ENCODE measurements at places on chromosomes 4 and X.

DNA sequence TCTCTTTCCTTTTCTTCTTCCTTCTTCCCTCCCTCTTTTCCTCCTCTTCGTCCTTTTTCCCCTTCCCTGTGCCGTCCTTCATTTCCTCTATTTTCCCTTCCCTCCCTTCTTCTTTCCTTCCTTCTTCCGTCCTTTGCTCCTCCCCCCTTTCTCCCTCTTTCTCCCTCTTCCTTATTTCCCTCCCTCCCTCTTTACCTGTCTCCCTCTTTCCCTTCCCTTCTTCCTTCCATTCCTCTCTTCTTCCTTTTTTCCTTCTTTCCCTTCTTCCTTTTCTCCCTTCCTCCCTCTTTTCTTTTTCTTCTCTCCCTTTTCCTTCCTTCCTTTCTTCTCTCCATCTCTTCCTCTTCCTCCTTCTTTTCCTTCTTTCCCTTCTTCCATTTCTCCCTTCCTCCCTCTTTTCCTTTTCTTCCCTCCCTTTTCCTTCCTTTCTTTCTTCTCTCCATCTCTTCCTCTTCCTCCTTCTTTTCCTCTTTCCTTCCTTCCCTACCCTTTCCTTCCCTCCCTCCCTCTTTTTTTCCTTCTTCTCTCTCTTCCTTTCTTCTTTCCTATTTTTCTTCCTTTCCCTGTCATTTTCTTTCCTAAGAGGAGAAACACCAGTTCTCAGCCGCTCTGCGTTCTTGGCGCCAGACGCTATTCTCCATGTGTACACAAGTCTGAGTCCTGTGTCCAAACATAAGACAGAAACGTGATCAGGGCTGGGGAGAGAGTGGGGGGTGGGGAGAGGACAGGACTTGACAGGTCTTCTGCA is 597.1 kb downstream of the MID1IP1 start:
- DNase-seq = no peak

DNA sequence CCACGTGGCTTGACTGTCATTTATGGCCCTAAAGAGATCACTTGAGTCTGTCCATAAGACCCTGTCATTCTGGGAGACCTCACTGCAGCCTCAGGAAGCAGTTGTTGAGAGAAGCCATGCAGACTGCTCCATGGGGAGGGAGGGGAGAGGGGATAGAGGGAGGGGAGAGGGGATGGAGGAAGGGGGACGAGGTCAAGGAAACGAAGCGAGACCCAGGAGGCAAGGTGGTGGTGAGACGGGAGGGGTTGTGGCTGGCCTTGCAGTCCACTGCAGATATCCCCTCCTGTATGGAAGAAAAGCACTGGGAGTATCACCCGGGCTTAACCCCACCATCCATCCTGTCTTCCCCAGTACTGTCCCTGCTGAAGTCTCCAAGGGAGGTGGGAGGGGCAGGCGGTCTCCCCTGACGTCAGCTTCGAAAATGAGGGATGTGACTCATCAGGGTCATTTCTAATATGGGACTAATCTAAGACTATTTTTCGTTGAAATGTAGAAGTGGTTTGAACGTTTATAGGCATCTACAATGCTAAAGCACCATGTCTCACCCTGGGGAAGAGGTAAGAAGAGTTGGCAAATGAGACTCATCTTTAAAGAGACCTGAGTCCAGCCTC is 5.6 kb downstream of the TMEM255A start:
- no peak for DNase-seq

DNA sequence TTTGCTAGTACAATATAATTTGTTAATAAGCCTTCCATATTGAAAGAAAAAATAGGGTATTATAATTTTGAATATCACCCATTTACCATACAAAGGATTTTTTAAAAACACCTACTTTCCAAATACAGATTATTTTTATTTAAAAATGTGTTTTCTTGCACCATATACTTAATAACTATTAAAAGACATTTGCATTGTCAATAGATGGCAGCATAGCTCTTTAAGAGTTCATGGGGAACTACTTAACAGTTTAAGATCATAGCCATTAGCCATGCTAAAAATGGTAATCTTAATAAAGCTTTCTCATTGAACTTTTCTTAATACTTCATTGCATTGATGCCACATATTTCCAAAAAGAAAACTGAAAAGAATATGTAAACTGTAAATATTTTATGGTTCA is 1995.9 kb downstream of the C4orf33 start:
- DNase-seq = peak; percentile 14

- no peak for DNase-seq
Observed at GRCh38 chr4:6206771-6207290, 6.5 kb upstream of the JAKMIP1 start.

DNA sequence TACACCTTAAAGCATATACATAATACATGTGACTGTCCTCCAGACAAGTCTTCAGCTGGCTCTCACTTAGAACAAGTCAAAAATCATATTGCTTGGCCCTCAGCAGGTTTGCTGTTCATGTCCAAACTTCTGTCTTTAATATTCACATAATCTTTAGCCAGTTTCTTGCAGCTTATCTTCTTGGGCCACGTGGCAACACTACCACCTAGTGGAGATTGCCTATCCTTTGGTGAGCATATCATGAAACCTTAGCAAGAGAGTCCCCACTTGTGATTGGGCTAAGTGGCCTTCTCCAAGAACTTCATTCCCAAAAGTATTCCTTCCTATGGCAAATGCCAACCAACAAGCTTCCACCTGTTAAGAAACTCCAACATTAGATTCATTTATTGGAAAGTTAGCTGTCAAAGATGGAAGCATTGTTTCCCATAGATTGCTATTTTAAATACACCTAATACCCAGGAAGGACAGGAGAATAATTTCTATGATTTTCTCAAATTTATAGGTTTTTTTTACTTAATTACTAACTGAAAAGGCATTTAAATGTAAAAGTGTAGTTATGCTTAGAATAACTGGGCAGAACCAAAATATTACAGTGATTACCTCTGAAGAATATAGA is 231.9 kb upstream of the INTU start:
- DNase-seq = peak; percentile 55

GRCh38 chrX:140817943-140818342 is 108.4 kb downstream of the LINC00632 start:
- no peak for DNase-seq

DNA sequence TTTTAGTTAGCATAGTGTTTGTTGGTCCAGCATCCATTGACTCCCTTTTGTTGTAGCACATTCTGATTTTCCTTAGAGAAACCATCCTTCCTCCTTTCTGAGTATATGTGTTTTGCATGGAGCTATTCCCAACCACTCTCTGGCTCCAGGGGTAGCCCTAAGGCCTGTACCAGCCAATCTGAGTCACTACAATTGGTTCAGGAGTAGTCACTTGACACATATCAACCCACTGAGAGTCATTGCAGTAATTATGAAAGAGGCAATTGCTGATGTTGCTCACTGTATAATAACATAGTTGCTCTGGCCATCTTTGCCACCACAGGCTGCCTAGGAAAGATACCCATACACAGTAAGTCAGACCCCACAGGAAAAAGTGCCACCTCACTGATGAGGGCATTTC is 71.2 kb upstream of the GRID2 start:
- no peak for DNase-seq

DNA sequence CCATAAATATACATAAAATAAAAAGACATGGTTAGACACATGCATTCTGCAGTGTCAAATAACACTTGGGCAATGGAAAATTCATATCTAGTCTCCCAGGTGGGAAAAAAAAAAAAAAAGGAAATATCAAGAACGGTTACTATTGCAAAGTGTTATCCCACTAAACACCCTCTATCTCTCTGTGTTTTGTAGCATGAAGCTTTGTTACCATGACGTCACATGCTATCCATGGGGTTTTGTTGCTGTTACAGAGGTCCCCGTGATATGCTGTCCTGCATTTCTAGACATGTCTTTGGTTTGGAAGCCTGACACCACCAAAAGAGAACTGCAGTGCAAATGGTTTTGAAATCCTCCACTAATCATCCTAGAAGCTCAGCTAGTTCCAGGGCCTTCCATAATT is 50.7 kb upstream of the TLR3 start:
- no peak for DNase-seq

DNA sequence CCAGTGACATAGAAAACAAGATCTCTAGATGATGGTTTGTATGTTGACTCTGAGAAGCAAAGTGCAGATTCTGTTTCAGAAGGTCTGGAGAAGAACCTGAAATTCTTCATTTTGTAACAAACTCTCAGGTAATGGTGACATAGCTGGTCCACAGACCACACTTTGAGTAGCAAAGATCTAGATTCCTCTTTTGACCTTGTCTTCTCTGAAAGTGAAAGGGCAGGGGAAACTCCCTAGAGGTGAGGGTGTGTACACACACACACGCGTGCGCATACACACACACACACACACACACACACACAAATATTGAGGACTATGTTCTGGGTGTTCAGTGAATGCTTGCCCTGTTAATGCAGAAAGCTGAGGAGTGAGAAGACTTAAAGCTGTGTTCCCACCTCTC is 110.1 kb downstream of the NHSL2 start:
- DNase-seq = no peak

DNA sequence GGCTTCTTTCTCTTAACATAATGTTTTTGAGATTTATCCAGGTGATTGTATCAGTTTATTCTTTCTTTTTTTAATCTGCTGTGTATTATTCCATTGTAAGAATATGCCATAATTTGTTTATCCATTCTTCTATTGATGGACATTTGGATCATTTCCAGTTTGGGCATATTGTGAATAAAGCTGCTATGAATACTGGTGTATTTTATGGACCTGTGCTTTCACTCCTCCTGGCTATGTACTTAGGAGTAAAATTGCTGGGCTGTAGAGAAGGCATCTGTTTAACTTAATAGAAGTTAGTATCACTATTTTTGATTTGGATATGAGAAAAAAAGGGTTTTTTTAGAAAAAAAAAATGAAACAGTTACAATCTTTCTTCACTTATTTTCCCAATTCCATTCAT is 50.0 kb upstream of the FAM9C start:
- no peak for DNase-seq

- DNase-seq = no peak
Observed at GRCh38 chr4:182765987-182766856, 151.0 kb downstream of the DCTD start.

GRCh38 chrX:109732017-109732801 is 848 bp downstream of the ACSL4 start:
- peak; percentile 13 for DNase-seq

DNA sequence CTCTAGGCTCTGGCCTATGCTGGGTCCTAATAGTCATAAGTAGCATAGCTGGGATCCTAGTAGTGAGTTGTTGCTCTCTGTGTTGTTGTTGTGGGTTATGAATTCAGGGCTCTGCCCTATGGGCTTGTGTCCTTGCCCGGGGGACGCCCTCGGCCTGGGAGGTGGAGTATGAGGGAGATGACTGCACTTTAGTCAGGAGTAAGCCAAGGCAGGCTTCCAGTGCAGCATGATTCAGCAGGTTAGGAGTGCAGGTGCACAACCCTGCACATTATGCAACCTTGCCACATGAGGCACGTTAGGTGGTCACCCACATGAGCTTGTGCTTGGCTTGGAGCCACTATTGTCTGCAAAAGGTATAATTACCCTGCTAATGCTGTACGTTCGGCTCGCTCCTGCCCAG is 58.4 kb upstream of the CCDC149 start:
- peak; percentile 12 for DNase-seq

DNA sequence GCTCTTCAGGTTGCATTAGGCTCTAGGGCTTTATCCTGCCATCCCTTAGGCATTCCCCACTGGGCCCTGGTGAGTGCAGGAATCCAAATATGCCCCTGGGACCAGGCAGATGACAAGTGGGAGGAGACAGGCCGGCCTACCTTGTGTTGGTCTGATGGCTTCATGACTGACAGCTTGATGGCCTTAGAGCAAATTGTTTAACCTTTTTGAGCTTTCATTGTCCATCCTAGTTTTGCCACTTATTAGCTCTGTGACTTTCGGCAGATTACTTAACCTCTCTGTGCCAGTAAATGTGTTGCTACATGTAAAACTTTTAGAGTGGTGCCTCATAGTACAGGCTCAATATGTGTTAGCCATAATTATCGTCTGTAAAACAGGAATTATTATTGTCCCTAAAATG is 4.4 kb downstream of the KIT start:
- DNase-seq = no peak

GRCh38 chr4:168434993-168435392 is 45.3 kb downstream of the DDX60L start:
- no peak for DNase-seq

DNA sequence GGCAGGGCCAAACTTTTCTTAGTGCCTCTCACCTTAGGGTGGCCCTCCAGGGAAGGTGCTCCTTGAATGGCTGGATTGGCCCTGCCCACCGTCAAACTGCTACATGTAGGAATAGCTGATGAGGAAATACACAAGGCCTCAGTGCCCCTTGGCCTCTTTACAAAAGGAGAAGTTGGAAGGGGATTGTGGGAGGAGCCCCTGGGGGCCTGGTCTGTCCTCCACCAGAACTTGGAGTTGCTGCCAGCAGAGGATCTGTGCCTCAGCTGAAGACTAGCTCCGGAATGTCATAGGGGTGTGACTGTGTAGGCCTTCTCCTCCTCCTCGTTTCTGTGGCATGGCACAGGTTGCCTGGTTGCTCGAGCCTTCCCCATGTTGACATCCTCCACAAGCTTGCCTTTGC is 142.7 kb downstream of the AMMECR1 start:
- no peak for DNase-seq

GRCh38 chrX:131821945-131822622 is 201.0 kb upstream of the STK26 start:
- no peak for DNase-seq

- peak; percentile 37 for DNase-seq
Observed at GRCh38 chr4:174156239-174156826, 127.1 kb downstream of the FBXO8 start.

- no peak for DNase-seq
Observed at GRCh38 chrX:139495324-139495723, 35.2 kb upstream of the F9 start.

- no peak for DNase-seq
Observed at GRCh38 chr4:170106900-170107299, 17.1 kb upstream of the AADAT start.

DNA sequence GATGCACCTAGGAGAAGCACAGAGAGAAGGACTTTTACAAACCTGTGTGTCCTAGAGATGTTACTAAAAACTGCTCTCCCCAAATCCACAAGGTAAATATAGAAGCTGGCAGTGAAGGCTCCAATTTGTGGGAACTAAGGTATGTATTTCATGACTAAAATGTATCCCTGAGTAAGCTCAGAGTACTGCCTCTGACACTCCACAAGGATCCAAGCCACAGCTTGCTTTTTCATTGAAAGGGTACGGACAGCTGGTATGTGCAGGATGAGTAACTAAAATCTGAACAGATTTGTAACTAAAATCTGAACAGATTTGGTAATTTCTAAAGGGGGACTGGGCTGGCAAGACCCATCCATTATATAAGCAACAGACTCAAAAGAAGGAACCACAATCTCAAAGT is 187.6 kb downstream of the DCLK2 start:
- DNase-seq = no peak

- DNase-seq = no peak
Observed at GRCh38 chr4:110850461-110851442, 227.9 kb upstream of the PITX2 start.

- DNase-seq = no peak
Observed at GRCh38 chr4:91427171-91427570, 876.6 kb upstream of the GRID2 start.

GRCh38 chr4:69025191-69025998 is 70.9 kb upstream of the UGT2B7 start:
- DNase-seq = no peak
